Right ventricle myocardium inferior (tissue), 1 donor: ENCODE measurements at places on chromosomes 6 and 20. TPM values are rescaled to one million over a fixed set of nuclear protein-coding genes. Genes with fewer than 3 reads are reported as not detected.

DNA sequence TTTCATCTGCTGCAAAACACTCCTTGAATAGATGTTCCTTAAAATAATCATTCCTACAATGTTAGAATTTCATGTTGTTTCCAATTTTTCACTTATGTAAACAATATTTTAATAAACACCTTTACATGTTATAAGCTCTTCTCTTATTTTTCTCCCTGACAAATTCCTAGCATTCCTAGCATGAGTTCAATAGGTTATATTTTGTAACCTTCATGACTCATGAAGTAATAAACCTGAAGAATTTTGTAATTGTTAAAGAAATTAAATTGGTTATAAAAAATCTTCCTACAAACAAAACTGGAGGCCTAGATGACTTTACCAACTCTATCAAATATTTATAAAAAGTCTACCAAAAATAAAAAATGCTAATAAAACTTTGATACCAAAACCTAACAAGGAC, 66.3 kb downstream of the NT5E start:
- DNase-seq = no peak

DNA sequence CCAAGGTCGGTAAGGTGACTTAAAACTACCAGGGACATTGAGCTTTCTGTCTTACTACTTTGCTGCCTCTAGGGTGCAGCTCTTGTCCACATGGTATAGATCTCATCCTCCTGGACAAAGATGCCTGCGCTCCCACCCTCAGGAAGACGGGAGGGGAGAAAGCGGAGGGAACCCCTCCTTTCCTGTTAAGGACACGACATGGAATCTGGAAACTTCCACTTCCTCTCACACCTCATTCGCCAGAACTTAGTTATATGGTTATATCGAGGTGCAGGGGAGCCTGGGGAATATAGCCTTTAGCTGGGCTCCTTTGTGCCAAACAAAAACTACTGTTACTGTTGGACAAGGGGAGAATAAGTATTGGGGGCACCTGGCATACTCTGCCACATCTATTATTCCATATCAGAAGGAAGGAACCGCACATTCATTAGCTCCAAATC, 224.3 kb upstream of the TSHZ2 start:
- peak; percentile 28 for DNase-seq

DNA sequence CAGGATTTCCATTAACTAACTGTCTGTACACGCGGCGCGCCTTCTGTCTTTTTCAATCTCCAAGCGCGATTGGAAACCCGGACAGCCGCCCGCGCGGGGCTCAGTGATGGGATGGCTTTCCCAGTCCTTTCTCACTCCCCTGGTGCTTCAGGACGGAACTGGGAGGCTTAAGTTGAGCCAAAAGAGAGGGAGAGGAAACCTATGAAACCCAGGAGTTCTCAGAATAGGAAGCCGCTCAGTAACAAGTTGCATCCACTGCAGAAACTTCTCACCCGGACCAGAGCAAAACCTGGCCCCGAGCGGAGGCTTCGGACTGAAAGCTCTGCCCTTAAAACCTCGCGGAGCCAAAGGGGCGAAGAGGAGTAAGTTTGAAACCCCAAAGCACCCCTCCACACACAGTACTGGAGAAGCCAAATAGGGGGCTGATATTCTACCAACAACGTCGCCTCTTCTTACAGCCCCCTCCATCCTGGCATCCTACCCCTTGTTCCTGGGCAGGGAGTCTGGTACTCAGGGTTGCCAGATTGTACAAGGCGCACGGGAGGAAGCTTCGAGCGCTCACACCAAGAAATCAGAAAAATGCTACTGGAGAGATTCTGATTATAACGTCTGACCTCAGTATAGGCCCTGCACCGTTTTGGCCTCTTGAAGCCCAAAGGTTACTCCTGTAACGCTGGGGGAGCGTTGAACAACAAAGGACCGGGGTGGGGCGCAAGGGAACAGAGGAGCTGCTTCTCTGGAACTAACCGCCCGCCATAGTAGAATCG, 906 bp upstream of the COL12A1 start:
- no peak for DNase-seq

GRCh38 chr6:133644548-133644891, 244.4 kb upstream of the TCF21 start:
- no peak for DNase-seq

DNA sequence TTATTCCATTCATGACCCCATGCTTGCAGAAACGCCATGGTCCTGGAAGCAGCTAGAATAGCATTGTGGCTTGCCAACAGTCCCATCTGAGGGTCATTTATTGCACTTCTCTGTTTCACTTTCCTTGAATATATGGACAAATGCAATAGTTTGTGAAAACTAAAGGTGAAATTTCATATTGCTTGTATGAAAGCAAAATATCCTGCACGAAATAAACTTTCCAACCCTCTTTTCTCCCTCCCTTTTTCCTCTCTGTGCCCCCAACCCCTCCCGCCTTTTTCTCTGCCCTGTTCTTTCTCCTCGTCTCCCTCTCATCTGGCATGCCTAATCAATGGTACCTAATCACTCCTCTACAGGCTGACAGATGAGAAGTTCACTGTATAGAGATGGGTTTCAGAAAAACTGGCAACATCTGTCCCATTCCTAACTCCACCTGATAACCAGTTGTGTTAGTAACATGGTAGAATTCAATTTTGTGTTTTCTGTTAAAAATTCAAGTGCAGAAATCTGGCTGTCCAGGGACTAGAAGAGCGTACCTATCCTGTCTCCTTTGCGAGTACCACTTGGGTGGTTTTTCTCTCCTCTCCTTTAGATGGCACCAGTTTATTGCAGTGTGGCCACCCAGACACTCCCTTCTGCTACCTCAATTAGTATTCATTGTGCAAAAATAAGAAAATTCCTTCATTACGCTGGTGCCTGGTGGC, 198.6 kb downstream of the FOXA2 start:
- no peak for DNase-seq

DNA sequence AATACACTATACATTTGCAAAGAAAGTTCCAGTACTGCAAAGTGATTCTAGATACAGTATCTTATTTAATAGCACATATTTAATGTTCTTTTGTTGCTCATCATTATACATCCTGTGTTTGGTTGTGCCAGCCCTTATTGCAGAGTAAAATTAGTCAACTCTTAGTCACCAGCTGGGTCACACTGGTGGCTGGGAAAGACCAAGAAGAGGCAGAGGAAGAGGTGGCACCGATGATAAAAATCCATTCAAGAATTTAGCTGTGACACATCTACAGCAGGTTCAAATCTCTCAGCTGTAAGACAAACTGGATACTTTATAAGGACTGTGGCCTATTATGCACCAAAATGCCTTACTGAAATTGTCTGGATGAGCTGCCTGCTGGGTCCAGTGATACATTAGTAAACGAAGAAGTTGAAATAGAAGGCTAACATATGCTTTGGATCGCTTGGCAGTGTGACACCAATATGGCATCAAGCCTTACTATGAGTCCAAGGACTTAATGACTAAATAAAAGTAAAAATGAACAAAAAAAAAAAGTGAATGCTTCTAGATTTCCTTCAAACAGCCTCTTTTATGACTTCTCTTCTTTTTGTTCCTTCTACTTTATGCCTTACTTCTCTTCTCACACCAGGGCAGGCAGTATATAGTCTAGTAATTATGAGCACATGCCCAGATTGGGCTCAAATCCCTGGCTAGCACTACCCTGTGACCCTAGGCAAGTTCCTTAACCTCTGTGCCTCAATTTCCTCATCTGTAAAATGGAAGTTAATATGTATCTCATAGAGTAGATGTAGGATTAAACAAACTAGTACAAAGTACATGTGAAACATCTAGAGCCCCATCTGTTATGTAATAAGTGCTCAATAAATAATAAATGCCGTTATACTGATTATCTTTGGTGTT, 29.4 kb upstream of the RNF8 start:
- DNase-seq = no peak

- no peak for DNase-seq
These were observed 148.8 kb upstream of the SOX4 start for GRCh38 chr6:21444711-21445260.

DNA sequence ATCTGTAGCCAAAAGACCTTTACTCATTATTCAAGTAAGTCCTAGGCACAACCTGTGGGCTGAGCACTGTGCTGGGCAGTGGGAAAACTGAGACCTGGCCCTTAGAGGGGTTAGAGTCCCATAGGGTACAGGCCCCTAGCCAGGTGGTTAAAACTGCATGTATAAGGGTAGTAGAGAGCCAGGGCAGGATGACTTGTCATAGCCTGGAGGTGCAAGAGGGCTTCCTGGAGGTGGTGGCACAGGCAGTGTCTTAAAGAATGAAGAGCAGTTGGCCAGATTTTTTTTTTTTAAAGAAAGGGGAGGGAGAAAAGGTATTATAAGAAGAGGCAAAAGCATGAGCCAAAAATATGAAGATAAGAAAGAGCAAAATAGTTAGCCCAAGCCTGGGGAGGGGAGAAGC, 176.6 kb upstream of the KCNK16 start:
- DNase-seq = no peak

DNA sequence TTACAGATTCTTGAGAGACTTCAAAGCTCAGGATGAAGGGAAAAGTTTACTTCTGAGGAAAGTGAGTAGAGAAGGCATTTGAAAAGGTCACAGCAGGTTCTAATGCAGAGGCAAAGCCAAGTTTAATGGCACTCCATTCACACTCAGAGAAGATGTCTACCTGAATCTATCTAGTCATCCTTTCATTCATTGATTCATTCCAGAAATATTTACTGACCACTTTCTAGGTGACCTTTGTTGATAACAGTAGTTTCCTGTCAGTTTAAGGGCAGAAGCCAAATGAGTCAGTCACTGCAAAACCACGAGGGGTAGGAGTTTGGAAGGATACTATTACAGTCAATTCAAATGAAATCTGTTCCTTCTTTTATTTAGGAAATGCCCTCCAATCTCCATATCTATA, 30.8 kb downstream of the FBXO5 start:
- DNase-seq = no peak

DNA sequence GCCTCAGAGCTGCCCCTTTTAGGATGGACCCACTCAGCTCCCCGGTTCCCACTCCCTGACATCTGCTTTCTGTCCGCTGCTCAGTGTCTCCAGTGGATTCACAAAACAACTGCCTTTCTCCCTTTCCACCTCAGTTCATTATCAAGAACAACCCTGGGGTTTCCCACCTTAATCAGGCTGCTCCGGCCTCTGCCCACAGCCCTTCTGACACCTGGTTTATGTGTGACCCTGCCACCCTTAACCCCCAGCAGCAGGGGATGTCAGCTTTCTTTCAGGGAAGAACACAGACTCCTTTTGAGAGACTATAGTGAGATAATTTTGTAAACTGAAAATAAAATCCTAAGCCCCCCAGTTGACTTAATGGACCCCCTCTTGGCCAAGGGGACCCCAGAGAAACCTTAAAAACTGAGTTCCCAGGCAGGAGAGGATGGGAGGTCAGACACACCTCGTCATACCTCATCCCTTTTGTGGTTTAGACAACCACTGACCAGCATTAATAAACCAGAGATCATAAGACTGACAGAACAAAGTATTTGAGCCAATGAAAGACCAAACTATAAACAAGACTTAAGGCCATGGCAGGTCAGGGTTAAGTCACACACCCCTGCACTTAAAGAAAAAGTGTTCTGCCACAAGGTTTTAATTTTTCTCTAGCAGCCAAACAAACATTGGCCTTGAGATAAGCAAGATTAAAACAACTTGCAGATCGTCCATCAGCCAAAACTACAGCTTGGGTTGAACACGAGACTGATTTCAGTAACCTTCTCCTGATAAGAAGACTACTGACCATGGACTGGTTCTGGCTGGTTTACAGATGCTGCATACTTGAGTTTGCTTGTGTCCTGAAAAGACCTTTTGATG, 42.4 kb upstream of the DDR1 start:
- no peak for DNase-seq

DNA sequence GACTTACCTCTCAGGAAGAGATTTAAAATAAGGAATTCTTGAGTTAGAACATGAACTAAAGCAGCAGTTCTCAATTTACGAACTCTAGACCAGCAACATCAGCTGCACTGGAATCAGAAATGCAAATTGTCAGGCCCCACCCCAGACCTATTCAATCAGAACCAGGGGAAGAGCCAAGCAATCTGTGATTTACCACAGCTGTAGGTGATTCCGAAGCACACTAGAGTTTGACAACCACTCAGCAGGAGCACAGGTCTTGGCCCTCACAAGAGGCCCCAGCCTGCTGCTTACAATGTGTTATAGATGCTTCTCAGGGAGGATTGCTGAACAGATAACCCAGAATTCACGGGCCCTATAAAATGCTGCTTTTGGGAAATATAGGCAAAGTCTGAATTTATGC, 279.2 kb downstream of the PTPRK start:
- DNase-seq = no peak

- no peak for DNase-seq
These were observed 268.2 kb upstream of the SOX4 start for GRCh38 chr6:21325201-21325856.

- DNase-seq = no peak
These were observed 19.3 kb downstream of the CITED2 start for GRCh38 chr6:139355172-139355571.

- no peak for DNase-seq
These were observed 73.8 kb downstream of the HUS1B start for GRCh38 chr6:583116-583515.

- DNase-seq = no peak
These were observed 69.0 kb upstream of the ZNF217 start for GRCh38 chr20:53662595-53662994.

GRCh38 chr20:15316556-15316955, 979.1 kb upstream of the FLRT3 start:
- no peak for DNase-seq

The SLC22A2 gene
- total RNA-seq = not detected

The PRSS16 gene
- 0.16 TPM for total RNA-seq

The GSTA3 gene
- total RNA-seq = not detected

The FRK gene
- total RNA-seq = 7.3 TPM

The CCN6 gene
- total RNA-seq = not detected

The ATP9A gene
- total RNA-seq = 21.2 TPM

The ZBP1 gene
- total RNA-seq = 0.22 TPM

The HAO1 gene
- total RNA-seq = not detected

The BHLHE23 gene
- total RNA-seq = not detected

The CFAP206 gene
- total RNA-seq = 0.11 TPM

The LRRN4 gene
- total RNA-seq = 0.46 TPM

The GRM1 gene
- total RNA-seq = 2.9 TPM

The MYBL2 gene
- total RNA-seq = 1.4 TPM

The GCNT2 gene
- total RNA-seq = 51.9 TPM
